ENCODE measurements at places on chromosomes 16 and 17.

DNA sequence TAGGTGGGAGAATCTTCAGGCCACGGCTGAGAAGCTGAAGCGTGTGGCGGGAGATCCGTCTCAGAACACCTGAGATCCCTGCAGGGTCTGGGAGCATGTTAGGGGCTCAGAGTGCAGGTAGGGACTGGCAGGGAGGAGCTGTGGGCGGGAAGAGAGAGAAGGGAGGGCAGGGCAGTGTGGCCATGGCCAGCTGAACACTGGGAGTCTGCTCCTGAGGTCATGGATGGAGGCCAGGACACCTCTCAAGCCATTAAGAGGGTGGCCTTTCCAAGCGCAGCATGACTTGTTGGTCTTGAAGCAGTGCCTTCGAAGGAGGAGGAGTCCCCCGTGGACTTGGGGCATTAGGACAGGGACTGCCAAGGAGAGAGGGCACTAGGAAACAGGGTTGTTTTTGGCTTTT, 23.7 kb downstream of the NAA60 start:
- no peak for DNase-seq

GRCh38 chr17:49290690-49291359, 60.2 kb upstream of the PHOSPHO1 start:
- DNase-seq: peak; percentile 12

DNA sequence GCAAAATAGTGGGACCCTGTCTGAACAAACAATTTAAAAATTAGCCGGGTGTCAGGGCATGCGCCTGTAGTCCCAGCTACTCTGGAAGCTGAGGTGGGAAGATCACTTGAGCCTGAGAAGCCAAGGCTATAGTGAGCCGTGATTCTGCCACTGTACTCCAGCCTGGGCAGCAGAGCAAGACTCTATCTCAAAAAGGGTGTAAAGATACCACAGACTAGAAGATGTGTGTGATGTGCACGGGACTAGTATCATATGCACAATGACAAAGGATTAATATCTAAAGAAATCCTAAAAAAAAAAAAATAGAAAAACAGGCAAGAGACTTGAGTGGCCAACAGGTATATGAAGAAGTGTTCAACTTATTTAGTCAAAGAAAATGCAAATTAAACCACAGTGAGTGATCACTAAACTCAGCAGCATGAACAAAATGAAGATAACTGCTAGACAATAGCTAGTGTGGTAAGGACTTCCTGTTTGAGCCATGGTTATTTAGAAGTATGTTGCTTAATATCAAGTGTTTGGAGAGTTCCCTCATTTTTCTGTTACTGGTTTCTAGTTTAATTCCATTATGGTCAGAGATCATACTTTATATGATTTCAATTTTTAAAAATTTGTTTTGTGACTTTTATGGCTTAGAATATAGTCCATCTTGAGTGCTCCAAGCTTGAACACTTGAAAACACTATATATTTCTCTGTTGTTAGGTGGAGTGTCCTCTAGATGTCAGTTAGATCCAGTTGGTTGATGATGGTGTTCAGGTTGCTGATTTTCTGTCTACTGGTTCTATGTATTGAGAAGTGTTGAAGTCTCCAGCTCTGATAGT, 14.7 kb upstream of the SLX4 start:
- peak; percentile 40 for DNase-seq

- no peak for DNase-seq
Measured at GRCh38 chr16:5461141-5461540, 363.5 kb upstream of the EEF2KMT start.

Measured in CD4-positive, alpha-beta memory T cell (primary cell).